HFFc6 (cell line): ENCODE measurements at places on chromosomes 6 and 20.

DNA sequence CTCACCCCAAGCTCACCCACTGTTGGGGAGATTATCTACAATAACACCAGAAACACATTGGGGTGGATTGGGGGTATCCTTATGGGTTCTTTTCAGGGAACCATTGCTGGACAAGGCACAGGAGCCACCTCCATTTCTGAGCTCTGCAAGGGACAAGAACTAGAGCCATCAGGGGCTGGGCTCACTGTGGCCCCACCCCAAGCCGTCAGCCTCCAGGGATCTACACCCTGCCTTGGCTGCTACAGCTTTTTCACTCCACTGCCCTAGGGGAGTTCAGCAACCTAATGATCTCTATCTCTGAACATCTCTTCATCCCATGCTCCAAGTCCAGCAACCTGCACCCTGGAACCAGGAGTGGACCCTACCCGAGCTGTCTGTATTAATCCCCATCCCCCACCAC, 21.2 kb downstream of the MAVS start:
- DNase-seq: no peak

DNA sequence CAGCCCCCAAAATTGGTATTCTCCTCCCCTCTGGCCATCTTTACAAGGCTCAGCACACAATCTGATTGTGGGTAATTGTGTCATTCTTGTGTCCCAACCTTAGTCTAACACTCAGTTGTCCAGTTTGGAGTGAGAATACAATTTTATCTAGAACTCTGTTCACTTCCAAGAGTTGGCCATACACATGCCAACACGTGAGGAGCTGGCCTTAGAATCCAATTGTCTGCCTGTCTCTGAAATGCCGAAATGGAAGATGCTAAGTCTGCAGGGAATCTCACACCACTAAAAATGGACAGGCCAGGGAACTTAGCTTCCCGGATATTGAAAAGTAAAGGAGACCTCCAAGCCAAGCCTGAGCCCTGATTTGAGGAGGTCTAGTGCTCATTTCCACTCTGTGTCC, 12.3 kb downstream of the FOXA2 start:
- DNase-seq: no peak

DNA sequence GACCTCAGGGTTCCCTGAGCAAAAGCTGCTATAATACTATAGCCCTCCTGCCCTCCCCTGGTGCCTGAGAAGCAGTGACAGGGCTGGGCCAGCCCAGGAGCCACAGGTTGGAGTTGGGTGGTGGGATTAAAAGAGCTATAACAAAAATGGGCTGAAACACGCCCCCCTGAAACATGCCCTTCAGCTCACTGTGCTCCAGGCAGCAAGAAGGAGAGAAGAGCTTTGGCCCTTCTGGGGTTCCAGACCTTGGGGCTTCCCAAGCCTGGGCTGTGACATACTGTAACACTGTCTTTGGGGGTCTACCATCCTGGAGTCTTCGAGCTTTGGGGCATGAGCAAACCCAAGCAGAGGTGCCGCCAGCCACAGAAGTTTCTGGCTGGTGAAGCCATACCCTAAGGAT, 129.2 kb downstream of the HTR1B start:
- DNase-seq: no peak

DNA sequence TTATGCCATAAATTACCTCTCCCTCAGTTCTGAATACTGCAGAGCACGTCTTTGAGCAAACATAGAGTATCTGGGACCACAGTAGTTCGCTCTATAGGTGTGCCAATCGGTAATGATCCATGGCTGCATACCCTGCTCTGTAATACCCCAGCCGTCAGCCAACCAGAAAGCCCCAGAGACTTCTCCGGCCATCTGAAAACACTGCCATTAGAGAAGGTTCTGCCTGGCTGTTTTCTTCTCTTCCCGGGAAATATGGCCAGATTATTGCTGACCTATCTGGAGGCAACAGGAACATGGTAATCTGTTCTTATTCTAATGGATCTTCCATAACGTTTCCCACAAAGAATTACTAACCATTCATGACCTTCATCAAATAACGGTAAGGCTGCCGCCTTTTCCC, 139.9 kb downstream of the RPS12 start:
- DNase-seq: no peak

DNA sequence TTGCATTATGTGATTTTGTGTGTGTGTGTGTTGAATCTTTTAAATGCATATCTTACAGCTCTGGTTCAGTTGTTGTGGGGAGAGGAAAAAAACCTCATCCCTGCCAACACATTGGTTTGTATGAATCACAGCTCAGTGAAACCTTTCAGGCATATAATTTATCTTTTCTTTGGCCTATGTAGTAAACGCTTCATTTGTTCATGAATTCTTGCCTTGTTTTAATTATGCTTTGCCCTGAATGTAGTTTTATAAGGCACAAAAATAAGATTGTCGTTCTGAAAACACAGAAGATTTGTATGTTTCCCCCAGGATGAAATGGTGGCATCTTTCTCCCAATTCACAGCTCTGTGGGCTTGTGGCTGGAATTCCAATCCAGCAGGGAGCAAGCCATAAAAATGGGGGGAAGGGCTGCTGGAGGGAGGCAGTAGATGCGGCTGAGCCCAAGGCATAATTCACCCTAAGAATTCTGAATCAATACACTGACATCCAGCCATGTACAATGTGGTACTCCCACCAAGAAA, 45.1 kb downstream of the BCAS1 start:
- no peak for DNase-seq

- no peak for DNase-seq
These were observed 68.2 kb upstream of the SSTR4 start for GRCh38 chr20:22966787-22967464.

DNA sequence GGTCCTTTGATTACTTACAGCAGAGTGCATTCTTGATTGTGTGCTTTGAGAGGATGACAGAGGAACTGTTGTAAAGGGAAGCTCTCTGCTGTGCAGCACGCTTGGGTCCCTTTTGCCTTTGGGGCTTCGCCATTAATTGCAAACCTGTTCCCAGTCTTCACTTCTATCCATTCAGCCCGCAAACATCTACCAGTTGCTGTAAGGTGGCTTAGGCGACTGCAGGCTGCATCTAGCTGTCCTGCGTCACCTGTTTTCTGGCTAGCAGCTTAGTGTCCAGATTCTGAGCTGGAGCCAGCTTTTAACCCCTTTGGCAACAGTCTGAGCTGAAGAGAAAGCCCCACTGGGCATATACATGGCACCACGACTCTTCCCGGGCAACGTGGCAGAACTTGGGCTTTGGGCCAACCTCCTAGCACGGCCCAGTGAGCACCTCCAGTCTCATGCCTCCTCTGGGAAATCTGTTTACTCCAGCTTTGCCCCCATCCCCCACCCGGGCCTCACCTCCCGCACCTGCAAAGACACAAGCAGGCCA, 2.5 kb upstream of the FASTKD5 start:
- no peak for DNase-seq

GRCh38 chr6:159532155-159532554, 160.9 kb downstream of the SOD2 start:
- no peak for DNase-seq

- DNase-seq: peak; percentile 78
These were observed 5.6 kb upstream of the ADGRF1 start for GRCh38 chr6:47047479-47048407.
